ACHN (cell line): ENCODE measurements at places on chromosomes 12 and 14.

GRCh38 chr12:82176026-82176425, 182.2 kb downstream of the CCDC59 start:
- DNase-seq = no peak

- peak; percentile 36 for DNase-seq
Measured at GRCh38 chr12:93089805-93090569, 160.9 kb upstream of the EEA1 start.

- no peak for DNase-seq
Measured at GRCh38 chr12:94116191-94116590, 32.2 kb upstream of the PLXNC1 start.

DNA sequence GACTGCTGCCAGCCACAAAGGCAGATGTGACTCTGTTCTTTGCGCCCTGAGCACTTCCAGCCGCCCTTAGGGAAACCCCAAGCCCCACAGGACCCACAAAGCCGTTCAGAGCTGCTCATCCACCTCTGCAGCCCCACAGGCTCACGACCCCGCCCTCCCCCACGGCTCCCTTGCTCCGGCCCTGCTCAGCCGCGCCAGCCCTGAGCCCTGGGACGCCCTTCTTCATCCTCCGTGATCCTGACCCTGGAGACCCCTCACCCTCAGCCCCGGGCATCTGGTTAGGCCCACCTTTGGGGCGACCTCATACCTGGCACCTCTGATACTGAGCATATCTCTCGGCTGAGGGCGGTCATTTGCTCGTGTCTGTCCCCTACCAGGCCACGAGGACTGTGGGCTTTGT, 125.8 kb upstream of the EVL start:
- DNase-seq = no peak

- peak; percentile 40 for DNase-seq
Measured at GRCh38 chr14:54894995-54895394, 7.6 kb downstream of the GCH1 start.

GRCh38 chr14:50061664-50062437, 54.5 kb downstream of the VCPKMT start:
- DNase-seq = peak; percentile 44

GRCh38 chr12:52132754-52133161, 53.3 kb downstream of the SMIM41 start:
- DNase-seq = no peak

- DNase-seq = no peak
Measured at GRCh38 chr12:112214064-112214463, 88.7 kb downstream of the TRAFD1 start.

DNA sequence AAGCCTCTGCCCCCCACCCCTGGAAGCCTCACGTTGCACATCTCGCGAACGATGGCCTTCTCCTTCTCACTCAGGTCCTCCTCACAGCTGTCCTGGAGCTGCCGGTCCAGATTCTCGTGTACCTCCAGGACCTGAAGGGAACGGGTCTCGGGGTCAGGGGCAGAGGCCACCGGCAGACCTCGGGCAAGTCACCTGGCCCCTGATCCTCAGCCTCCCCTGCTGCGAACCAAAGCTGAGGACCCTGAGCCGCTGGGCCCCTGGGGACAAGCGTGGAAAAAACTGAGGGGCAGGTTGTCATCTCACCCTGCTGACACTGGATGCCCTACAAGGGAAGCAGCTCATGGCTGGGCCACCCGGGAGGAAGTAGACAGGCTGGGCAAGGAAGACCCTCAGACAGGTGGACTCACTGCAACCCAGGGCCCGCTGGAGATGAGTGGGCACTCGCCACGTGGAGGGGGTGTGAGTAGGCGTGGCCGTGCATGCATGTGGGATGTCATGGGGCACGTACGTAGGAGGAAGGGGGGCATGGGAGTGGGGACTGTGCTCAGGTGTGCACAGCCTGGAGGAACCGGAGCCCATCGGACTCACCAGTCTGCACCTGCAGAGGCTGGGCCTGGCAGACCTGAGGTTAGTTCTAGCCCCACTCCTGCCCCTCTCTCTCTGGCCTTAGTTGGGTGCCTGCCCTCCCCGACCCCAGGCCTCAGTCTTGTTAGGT, 35.1 kb downstream of the CCNK start:
- DNase-seq = no peak

- DNase-seq = peak; percentile 25
Measured at GRCh38 chr12:53378724-53379388, 1.1 kb upstream of the SP1 start.

GRCh38 chr12:131454418-131455217, 256.3 kb upstream of the SFSWAP start:
- peak; percentile 60 for DNase-seq

GRCh38 chr14:93303659-93304058, 29.2 kb downstream of the BTBD7 start:
- peak; percentile 13 for DNase-seq

- DNase-seq = no peak
Measured at GRCh38 chr12:107511292-107511691, 174.3 kb upstream of the PWP1 start.

DNA sequence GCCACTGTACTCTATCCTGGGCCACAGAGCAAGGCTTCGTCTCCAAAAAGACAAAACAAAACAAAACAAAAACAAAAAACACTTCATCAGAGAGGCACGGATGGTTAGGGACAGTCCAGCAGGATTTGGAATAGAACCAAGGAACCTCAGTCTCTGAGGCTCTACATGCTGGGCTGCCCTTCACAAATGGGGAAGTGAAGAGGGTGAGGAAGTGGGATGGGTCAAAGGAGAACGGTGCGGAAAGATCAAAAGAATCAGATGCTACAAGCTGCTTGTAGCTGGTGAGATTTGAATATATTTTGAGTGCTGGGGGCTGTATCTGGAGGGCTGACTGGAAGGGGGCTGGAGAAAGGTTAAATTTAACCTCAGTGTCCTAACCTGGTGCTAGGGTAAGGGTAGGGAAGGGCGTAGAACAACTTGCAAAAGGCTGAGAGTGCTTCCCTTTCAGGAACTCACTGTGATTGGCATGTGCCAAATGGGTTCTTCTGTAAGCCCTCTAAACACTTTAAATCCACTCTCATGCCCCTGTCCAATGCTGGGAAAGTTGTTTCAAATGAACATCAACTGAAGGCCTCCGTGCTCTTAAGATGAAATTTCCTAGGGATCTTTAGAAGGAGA, 4.6 kb downstream of the FOXJ2 start:
- no peak for DNase-seq

DNA sequence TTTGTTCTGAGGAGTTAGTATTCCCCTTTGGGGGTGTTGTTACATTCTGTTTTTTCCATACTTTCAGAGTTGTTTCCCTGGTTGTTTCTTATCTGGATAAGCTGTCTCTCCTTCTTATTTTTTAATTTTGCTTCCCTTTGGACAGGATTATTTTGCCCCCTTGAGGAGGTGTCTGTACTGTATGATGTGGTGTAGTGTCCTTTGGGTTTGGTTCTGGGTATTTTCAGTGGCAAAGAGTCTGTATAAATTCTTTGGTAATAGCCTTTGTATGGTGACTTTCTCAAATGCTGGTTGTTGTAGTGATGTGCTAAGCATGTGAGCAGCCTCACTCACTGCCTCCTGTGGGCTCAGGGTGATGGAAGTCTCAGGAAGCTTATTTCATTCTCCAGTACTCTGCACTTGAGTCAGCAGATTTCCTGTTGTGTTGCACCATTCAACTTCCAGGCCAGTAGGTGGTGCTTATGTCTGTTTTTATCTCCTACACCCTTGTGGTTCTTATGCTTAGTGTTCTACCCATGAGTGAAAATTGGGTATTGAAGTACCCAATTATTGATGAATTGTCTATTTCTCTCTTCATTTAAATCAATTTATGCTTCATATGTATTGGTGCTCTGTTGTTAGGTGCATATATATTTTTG, 103.3 kb upstream of the PMCH start:
- DNase-seq = peak; percentile 77

DNA sequence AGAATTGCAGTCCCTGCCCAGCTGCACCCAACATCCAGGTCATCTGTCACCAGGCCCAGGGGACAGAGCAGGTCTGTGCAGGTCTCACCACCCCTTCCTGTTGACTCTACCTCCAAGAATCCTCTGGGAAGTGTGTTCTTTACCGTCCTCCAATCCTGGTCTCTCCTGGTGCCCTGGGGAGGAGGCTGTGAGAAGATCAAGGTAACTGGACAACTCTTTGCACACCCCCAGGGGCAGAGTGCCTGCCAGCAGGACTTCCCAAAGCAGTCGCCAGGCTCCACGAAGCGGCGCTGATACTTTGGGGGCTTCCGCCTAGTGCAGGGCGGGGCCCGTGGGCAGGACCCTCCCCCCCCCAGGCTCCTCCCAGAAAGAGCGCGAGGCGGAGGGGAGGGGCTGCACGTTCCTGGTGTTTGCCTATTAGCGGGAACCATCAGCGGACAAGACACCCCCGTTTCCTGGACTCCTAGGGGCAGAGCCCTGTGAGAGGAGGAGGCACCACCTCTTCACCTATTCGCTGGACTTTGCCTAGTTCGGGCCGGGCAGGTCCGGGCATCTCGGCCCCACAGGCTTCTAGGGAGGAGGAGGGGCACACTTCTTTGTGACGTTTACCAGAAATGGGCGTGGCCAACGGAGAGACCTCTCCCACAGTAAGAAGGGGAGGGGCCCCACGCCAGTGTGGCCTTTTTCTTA, 918.0 kb downstream of the AACS start:
- peak; percentile 28 for DNase-seq

GRCh38 chr14:26599291-26599690, 1.5 kb upstream of the NOVA1 start:
- no peak for DNase-seq

DNA sequence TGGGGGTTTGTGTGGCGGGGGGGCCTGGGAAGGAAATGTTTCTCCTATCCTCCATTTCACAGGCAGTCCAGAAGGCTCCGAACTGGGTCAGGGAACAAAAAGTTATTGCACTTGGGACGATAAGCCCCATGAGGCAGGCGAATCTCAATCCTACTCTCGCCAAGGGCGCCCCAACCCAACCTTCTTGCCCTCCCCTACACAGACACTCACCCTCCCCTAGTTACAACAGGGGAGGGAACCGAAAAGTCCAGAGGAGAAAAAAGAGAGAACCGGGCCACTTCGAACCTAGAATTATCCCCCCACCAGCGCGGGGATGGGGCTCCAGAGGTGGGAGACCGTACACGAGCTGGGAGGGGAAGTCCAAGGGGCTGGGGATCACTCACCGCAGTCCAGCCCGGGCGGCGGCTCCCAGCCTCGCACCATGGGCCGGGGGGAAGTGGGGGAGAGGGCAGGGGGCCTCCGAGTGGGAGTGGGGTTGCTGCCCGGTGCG, 357 bp downstream of the HOMEZ start:
- DNase-seq = peak; percentile 18

GRCh38 chr12:56792678-56793077, 29.6 kb downstream of the HSD17B6 start:
- no peak for DNase-seq

DNA sequence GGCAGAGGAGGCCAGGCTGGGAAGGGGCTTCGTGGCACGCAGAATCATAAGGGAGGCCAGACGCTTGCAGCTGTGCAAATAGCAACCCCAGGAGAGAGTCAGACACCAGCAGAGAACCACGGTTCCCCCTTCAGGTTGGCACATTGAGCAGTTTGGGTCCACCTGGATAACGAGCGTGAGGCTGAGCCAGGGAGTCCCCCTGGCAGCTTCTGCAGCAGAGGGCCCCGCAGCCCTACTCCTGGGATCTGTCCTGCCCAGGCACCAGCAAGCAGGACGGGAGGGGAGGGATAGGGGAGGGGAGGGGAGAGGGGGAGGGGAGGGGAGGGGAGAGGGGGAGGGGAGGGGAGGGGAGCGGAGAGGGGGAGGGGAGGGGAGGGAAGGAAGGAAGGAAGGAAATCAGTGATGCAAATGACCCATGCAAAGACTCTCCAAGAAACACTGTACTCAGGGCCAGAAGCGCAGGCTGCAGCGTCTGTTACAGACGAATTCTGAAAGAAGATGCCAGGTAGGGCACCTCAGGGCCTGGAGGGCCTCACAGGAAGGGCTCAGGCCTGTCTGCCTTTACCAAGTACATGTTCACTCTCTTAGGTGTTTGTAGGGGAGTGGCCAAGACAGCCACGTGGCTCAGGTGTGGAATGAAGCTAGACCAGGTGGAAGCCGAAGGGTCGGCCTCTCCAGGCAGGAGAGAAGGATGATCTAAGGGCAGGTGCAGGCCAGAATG, 32.3 kb upstream of the MMP17 start:
- no peak for DNase-seq

DNA sequence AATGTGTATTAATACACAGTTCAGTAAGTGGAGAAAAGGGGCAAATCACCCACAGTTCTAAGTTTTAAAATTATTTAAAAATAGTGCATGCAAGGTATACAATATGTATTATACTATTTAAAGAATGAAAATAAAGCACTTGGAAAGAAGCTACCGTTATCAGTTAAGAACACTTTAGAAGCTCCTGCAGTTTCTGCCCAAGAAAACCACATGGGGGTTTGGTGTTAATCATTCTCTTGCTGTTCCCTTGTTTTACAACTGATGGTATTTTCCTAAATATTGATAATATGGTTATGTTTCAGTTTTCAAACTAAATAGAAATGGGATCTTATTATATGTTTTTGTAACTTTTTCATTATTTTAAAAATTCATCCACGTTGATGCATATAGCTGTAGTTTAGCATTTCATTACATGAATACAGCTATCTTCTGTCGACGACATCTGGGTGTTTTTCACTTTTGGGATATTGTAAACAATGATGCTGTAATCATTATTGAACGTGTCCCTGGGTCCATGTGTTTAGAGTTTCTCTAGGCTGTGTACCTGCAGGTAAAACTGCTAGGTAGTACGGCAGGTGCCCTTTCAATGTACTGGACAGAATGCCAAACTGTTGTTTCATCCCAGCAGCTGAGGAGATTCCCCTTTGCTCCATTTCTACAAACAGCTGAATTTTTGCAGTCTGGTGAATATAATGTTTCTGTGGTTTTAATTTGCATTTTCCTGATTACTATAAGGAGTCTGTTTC, 64.1 kb downstream of the APPL2 start:
- no peak for DNase-seq

GRCh38 chr12:122081697-122082221, 3.2 kb downstream of the MLXIP start:
- DNase-seq = no peak

DNA sequence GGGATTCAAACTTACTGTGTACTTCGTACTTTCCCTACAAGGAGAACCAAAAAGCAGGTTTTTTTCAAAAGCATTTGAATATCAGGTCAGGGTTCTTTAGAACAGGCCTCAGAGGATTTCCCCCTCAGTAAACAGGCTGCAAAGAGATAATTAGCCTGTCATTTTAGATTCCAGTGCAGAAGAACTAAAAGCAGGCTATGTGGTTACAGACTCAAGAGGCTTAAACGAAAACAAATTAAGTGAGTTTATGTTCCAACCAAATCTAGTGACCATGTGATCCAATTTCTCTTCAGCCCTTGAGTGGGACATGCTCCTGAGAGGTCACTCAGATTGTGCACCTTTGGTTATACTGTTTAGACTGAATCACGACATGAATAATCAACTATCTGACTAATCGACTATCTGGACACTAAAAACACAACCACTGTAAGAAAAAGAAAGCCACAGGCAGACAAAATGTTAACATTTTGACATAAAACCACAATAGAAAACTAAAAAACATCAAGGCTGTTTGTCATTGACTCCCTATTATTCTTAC, 4.5 kb downstream of the TMED8 start:
- DNase-seq = peak; percentile 1

GRCh38 chr12:49264466-49264872, 413 bp upstream of the TUBA1C start:
- peak; percentile 76 for DNase-seq

GRCh38 chr14:35401422-35402265, 2.9 kb downstream of the NFKBIA start:
- DNase-seq = no peak

- no peak for DNase-seq
Measured at GRCh38 chr12:107372229-107372658, 278.9 kb upstream of the CRY1 start.

- no peak for DNase-seq
Measured at GRCh38 chr12:8057306-8057705, 8.9 kb downstream of the C3AR1 start.
